ENCODE measurements at places on chromosomes 6 and 20.

- no peak for DNase-seq
Measured at GRCh38 chr6:90168693-90169131, 127.9 kb downstream of the BACH2 start.

- DNase-seq, result no peak
Measured at GRCh38 chr6:105793130-105793529, 293.0 kb upstream of the PRDM1 start.

DNA sequence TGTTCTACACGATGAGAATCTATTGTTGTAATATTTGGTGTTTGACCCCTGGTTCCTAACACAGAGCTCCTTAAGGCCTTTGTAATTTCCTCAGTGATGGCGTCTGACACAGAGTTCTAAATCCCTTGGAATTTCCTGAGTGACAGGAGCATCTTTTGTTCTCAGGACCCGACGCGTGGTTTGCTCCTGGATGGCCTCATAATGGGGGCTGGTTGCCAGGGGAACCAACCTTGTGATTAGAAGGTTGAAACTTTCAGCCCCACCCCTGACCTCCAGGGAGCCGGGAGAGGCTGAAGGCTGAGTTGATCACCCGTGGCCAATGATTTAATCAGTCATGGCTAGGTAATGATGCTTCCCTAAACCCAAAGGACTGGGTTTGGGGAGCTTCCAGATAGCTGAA is 20.5 kb upstream of the ZNF133 start:
- DNase-seq, result peak; percentile 95

DNA sequence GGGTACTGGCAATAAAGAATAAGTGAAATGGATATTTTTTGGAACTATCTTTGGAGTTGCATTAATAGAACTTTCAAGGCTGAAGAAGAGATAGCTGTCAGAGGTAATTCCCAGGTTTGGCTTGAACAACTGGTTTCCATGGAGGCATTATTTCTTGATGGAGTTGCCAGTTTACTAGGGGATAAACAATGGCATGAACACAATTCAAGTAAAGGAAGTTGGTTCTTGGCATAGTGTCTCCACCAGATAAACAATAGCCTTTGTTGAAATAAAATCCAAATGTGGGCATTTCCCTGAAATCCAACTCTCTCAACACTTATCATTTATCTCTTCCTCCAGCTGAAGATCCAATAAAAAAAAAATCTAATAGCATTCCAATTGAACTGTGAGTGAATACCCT is 454.9 kb downstream of the C6orf118 start:
- DNase-seq, result no peak

DNA sequence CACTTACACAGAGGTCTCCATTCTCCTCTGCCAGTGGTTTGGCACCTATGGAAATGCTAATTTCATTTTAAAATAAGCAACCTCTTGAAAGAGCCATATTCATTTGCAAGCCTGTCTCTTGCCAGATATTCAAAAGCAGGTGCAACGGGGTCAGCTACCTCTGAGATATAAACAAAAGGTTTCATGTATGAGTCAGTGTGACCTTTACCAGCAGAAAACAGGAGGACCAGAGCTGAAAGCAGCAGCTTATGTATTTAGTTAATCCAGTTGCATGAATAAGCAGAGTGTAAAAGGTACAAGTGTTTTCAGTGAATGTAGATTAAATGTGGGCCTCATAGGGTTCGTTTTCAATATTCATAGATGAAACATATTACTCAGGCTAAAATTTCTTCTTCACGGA is 56.0 kb downstream of the TENT5A start:
- DNase-seq, result no peak

- DNase-seq, result no peak
Measured at GRCh38 chr20:63467294-63468083, 5.0 kb downstream of the KCNQ2 start.

DNA sequence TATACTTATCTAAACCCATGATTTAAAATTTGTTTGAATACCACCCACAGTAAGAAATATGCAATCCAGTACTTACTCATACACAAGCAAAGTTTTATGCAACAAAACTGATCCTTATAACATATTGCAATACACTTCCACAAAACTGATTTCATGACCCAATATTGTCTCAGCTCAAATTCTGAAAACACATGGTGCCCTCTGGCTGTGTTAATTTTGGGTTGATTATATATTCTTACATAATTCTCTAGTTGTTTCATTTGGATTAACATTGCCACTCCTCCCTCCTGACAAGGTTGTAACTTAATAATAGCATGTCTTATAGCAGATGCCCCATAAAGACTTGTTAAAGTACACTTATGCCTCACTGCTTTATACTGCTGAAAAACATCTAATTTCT is 73.0 kb upstream of the TULP1 start:
- DNase-seq, result no peak

GRCh38 chr6:39322306-39322850 is at the start of gene KCNK16:
KCNK16 (minus strand) TSS chr6:39322702; CDS start chr6:39322540, 162 bp downstream.
- DNase-seq, result no peak

- DNase-seq, result no peak
Measured at GRCh38 chr6:100801036-100801435, 80.1 kb downstream of the ASCC3 start.

GRCh38 chr20:38202153-38202981 is 37.3 kb upstream of the TGM2 start:
- no peak for DNase-seq

GRCh38 chr20:23419995-23420901 is 1.0 kb downstream of the NAPB start:
- peak; percentile 1 for DNase-seq

- no peak for DNase-seq
Measured at GRCh38 chr6:27839626-27840475, 72.3 kb downstream of the OR2B2 start.

Data from neuronal stem cell (in vitro differentiated cells).